ENCODE measurements at places on chromosomes 2 and 18. TPM values are rescaled to one million over a fixed set of nuclear protein-coding genes. Genes with fewer than 3 reads are reported as not detected.

DNA sequence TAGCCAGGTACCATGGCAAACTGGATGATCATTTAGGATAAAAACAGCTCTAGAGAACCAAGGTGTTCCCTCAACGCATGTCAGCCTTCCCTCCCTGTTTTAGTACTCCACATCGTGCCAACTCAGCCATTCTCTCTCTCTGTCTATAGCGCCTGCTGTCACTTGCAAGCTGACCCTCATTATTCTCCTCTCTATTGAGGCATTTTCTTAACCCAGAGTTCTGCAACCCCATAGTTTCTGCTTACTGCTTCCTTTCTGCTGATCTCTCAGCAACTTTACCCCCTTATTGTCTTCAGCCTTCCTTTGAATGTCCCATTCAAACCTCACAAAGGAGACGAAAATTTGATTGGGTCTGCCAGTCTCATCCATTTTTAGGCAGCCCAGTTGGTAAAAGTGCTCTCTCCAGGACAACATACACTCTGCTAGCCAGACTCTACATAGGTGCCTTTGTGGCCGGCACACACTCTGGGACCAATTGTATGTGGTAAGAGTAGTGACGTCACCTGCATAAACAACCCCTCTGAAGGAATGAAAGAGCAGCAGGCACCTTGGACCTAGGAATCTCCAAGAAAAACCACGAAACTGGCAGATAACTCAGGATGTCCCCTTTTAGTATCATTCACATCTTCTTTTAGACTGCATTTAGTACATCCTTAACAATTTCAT lies 367.2 kb upstream of the KCNH7 start:
- H3K4me3 ChIP-seq = no peak overlapping the region
- peaks cover 3% of the 10 kb centered on the region for H3K27me3 ChIP-seq
- H3K27ac ChIP-seq = no peak overlapping the region
- DNase-seq = no peak

DNA sequence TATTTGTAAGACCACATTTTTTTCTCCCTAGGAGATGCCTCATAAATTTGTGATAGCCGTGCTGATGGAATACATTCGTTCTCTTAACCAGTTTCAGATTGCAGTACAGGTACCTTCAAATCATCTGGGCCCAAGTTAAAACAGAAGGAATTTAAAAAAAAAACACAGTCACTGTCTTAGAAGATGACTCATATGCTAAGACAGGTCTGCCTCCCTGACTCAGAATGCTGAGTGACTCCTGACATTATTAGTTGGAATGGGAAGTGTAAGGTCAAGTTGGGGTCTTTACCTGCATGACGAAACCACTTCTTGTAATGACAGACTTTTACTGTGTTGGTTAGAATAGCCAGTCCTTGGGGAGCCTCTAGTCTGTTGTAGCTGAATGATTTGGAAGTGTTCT lies 26.3 kb downstream of the RMC1 start:
- peaks cover 69% of the 10 kb centered on the region for H3K36me3 ChIP-seq
- peaks cover 2% of the 10 kb centered on the region for H3K4me1 ChIP-seq
- H3K4me3 ChIP-seq = no peak overlapping the region
- no peak overlapping the region for H3K27ac ChIP-seq
- DNase-seq = peak; percentile 62

DNA sequence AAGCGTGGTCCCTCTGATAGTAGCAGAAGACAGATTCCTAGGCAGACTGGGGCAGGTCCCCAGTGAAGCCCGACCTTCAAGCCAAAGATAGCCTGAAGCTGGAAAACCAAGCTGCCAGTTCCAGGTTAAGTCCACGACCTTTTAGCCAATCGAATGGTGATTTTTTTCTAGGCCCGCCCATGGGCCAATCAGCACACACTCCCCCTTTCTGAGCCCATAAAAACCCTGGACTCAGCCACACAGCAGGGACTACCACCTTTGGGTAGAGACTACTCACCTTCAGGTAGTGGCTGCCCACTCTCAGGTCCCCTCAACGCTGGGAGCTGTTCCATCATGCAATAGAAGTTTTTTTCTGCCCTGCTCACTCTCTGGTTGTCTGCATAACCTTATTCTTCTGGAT lies 14.5 kb upstream of the ADI1 start:
- no peaks in the 10 kb centered on the region for H3K36me3 ChIP-seq
- peaks cover 13% of the 10 kb centered on the region for H3K4me1 ChIP-seq
- H3K4me3 ChIP-seq = no peak overlapping the region
- no peak overlapping the region for H3K27ac ChIP-seq
- DNase-seq = no peak

The CKAP2L gene
- total RNA-seq = 13.3 TPM

The MAPK4 gene
- not detected for total RNA-seq

DNA sequence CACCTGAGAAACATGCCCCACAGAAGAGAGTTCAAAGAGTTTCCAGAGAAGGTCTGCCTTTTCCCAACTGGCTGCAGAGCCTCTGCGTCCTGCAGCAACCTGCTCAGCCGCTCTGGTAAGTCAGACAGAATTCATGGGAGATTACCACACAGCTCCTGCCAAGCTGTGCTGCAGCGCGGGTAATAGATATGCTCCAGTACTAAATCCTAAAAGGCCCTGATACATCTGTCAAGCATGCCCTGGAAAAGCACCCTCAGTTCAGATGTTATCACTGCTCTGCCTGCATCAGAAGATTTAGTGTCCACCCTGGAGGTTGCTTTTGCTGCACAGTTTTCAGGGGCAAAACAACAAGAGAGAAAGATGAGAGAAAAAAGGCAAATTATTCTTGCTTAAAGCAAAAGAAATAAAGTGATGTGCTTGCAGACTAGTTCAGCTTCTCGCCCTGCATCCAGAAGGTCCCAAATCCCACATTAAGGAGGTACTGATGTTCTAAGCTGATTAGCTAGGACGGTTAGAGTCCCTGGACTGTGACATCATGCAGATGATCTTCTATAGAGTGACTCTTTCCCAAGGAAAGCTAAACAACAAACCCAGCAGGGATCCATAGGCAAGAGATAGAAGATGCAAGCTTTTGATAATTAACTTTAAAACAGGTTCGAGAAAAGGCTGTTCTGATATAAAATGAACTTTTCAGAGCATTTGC lies 488.6 kb downstream of the BCL11A start:
- H3K4me3 ChIP-seq = no peak overlapping the region
- H3K27me3 ChIP-seq = no peaks in the 10 kb centered on the region
- no peaks in the 10 kb centered on the region for H3K36me3 ChIP-seq
- H3K27ac ChIP-seq = no peak overlapping the region
- H3K4me1 ChIP-seq = no peaks in the 10 kb centered on the region
- no peak for DNase-seq

- no peak overlapping the region for H3K27ac ChIP-seq
- H3K4me1 ChIP-seq = peaks cover 16% of the 10 kb centered on the region
- no peak overlapping the region for H3K4me3 ChIP-seq
- H3K27me3 ChIP-seq = no peaks in the 10 kb centered on the region
- no peak for DNase-seq
Observed at GRCh38 chr2:69168950-69169654, 156.1 kb downstream of the ANTXR1 start.

GRCh38 chr2:62321380-62322289 lies 125.7 kb downstream of the B3GNT2 start:
- peaks cover 5% of the 10 kb centered on the region for H3K27me3 ChIP-seq
- no peaks in the 10 kb centered on the region for H3K4me1 ChIP-seq
- DNase-seq = no peak
- H3K27ac ChIP-seq = no peak overlapping the region

All from IMR-90 (cell line).